GM18507 (cell line): ENCODE measurements at places on chromosomes 12 and 14.

GRCh38 chr12:69898236-69898635 lies 73.2 kb downstream of the MYRFL start:
- DNase-seq: no peak

GRCh38 chr14:85042301-85042700 lies 487.6 kb upstream of the FLRT2 start:
- no peak for DNase-seq

DNA sequence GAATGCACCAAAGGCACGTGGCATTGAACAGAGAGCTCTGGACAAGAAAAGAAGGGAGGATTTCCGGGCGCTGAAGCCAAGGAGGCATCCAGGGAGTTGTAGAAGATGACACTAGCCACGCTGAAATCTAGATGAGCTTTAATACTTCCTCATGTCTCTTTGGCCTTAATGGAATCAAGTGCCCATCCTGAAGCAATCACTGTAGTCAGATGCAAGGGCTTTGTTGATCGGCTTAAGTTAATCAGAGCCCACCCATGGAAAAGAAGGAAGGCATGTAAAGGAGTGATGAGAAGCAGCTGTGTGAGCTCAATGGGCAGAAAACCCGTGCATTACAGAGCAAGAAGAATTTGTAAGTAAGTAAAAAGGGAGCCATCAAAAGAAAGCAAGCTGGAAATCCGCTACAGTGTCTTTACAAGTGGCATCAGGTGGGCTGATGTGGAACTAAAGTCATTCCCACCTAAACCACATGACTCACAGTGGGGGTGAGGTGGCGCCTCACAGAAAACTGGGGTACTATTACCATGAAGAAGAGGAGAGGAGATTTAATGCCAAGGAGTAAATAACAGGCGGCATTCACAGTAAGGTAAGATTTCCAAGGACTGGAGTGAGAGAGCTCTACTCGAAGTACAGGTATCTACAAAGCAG lies 48.4 kb downstream of the NDUFA12 start:
- no peak for DNase-seq

GRCh38 chr12:10652192-10652591 lies 21.7 kb downstream of the STYK1 start:
- no peak for DNase-seq

DNA sequence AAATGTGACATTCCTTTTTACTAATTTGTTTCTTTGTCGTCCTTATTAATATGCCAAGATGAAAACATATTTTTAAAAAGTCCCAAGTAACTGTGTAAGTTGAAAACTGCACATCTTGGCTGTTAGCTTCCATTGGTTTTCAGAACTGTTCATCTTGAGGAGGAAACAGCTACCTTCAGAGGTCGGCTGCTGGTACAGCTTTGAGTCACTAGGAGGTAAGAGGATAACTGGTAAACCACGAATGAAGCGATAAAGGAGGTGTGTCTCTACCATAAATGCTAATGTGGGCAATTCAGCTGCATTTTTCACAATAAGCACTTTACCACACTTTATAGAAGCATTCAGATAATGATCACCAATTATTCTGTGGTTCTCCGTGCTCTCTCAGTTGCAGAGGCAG lies 137.5 kb upstream of the KRAS start:
- DNase-seq: no peak
